Thoracic aorta (tissue), 2 donors: ENCODE measurements at places on chromosomes 6 and 20.
A peak's percentile ranks its signal among the peaks of the same experiment; 100 is the strongest.

GRCh38 chr6:139439349-139439748, 64.9 kb upstream of the CITED2 start:
- no peaks in the 10 kb centered on the region for H3K27me3 ChIP-seq
- no peak overlapping the region for H3K27ac ChIP-seq
- no peaks in the 10 kb centered on the region for H3K4me1 ChIP-seq
- no peaks in the 10 kb centered on the region for H3K36me3 ChIP-seq

- H3K27ac ChIP-seq = no peak overlapping the region
- DNase-seq = no peak
- no peaks in the 10 kb centered on the region for H3K27me3 ChIP-seq
- no peak overlapping the region for H3K4me3 ChIP-seq
- no peaks in the 10 kb centered on the region for H3K4me1 ChIP-seq
- peaks cover 31% of the 10 kb centered on the region for H3K36me3 ChIP-seq
These were observed 14.2 kb downstream of the RRP36 start for GRCh38 chr6:43035495-43036194.

GRCh38 chr6:18076231-18076630, 46.2 kb downstream of the NHLRC1 start:
- H3K27me3 ChIP-seq = no peaks in the 10 kb centered on the region
- no peak overlapping the region for H3K4me3 ChIP-seq
- no peaks in the 10 kb centered on the region for H3K4me1 ChIP-seq
- H3K36me3 ChIP-seq = no peaks in the 10 kb centered on the region
- no peak overlapping the region for H3K27ac ChIP-seq

DNA sequence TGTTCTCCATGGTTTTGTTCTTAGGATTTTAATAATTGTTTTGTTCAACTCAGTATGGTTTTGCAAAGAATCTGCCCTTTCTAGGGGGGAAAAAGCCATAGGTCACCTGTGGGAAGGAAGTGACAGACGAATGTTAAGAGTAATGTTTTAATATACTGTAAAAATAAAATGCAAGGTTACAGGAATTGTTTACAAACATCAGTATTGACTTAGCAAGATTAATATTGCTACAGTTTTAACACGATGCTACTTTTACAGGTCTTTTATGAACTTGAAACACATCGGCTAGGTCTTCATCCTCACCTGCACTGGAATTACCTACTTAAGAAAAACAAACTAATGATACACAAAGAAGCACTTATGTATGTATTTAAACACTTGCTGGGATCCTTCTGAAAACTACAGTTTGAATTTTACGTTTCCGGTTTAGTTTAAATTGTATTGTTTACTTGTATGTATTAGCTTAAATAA, 1.7 kb upstream of the NKX2-4 start:
- H3K27me3 ChIP-seq = peaks cover 39% of the 10 kb centered on the region
- no peak overlapping the region for H3K27ac ChIP-seq
- DNase-seq = no peak
- no peaks in the 10 kb centered on the region for H3K36me3 ChIP-seq
- no peak overlapping the region for H3K4me3 ChIP-seq
- H3K4me1 ChIP-seq = no peaks in the 10 kb centered on the region

GRCh38 chr20:60138256-60139220, 180.3 kb downstream of the CDH26 start:
- no peak for DNase-seq
- no peaks in the 10 kb centered on the region for H3K27me3 ChIP-seq
- H3K4me1 ChIP-seq = no peaks in the 10 kb centered on the region
- H3K36me3 ChIP-seq = no peaks in the 10 kb centered on the region

DNA sequence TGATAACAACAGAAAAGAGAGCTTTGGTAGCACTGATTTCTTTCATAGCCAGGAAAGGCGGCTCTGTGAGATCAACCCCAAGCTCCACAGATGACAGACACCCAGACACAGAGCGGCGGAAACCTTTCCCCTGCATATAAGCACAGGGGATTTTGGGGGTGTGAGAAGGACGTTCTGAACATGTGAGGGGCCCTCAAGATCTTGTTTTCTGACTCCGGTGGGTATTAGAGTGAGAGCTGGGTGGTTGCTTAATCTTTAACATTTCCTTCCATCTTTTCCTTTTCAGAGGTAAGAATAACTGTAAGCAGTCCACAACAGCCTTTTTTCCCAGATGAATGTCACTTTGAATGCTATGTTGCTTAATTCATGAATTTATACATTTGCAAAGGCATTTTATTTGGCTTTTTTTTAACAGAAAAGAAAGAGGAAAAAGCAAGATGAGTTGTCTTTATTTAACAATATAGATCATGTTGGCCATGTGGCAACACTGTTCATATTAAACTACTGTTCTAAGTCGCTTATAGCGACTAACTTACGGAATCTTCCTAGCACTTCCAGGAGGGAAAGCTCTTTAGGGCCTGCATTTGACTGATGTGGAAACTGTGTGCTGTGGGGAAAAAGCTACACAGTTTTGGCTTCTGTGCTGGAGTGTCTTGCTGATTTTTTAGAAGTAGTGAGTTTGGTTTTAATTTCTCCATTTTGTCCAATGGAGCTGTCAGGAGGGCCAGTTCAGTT, 80.5 kb upstream of the NAA20 start:
- no peaks in the 10 kb centered on the region for H3K27me3 ChIP-seq
- H3K4me1 ChIP-seq = peaks cover 17% of the 10 kb centered on the region
- H3K4me3 ChIP-seq = peak overlapping the region; percentile 45
- peaks cover 11% of the 10 kb centered on the region for H3K36me3 ChIP-seq

- H3K36me3 ChIP-seq = peaks cover 22% of the 10 kb centered on the region
- no peak overlapping the region for H3K27ac ChIP-seq
- no peak overlapping the region for H3K4me3 ChIP-seq
- H3K4me1 ChIP-seq = no peaks in the 10 kb centered on the region
- no peak for DNase-seq
- no peaks in the 10 kb centered on the region for H3K27me3 ChIP-seq
These were observed 59.3 kb downstream of the SHPRH start for GRCh38 chr6:145904868-145905267.

GRCh38 chr6:39707962-39708683, 17.1 kb downstream of the KIF6 start:
- no peak overlapping the region for H3K4me3 ChIP-seq
- H3K36me3 ChIP-seq = no peaks in the 10 kb centered on the region
- no peak overlapping the region for H3K27ac ChIP-seq
- no peaks in the 10 kb centered on the region for H3K27me3 ChIP-seq

- no peaks in the 10 kb centered on the region for H3K27me3 ChIP-seq
- H3K4me1 ChIP-seq = peaks cover 5% of the 10 kb centered on the region
- no peak overlapping the region for H3K4me3 ChIP-seq
These were observed 1.6 kb upstream of the CEBPB start for GRCh38 chr20:50188879-50189680.

DNA sequence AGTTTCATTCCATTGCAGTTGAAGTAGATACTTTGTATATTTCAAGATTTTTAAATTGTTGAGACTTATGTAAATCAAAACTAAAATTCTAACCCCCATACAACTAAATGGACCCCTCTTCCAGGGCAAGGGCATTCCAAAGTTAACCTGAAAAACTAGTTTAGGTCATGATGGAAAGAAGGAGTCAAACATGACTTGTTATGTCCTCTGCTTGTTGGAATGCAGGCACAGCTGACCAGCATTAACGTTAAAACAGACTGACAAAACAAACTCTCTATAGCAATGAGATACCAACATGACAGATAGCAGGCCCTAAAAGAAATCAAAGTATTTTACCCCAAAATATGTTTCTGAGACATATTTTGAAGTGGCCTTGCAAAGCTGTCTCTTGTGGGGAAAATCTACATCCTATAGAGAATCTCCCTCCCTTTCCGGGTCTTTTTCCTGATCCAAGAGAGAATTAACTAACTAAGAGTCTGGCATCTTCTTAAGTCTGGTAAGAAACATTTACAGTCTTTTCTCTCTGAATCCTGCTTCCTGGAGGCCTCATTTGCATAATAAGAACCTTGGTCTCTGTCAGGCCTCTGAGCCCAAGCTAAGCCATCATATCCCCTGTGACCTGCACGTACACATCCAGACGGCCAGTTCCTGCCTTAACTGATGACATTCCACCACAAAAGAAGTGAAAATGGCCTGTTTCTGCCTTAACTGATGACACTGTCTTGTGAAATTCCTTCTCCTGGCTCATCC, 124.3 kb upstream of the ATXN1 start:
- H3K36me3 ChIP-seq = no peaks in the 10 kb centered on the region
- H3K27me3 ChIP-seq = no peaks in the 10 kb centered on the region
- no peak for DNase-seq
- H3K27ac ChIP-seq = no peak overlapping the region
- no peak overlapping the region for H3K4me3 ChIP-seq

GRCh38 chr6:69392745-69393144, 404.1 kb downstream of the LMBRD1 start:
- no peak overlapping the region for H3K4me3 ChIP-seq
- H3K4me1 ChIP-seq = no peaks in the 10 kb centered on the region
- H3K27ac ChIP-seq = no peak overlapping the region
- no peak for DNase-seq
- H3K36me3 ChIP-seq = no peaks in the 10 kb centered on the region
- H3K27me3 ChIP-seq = no peaks in the 10 kb centered on the region

GRCh38 chr20:64045346-64046011, 4.0 kb downstream of the SOX18 start:
- H3K36me3 ChIP-seq = no peaks in the 10 kb centered on the region
- no peak overlapping the region for H3K4me3 ChIP-seq
- no peak overlapping the region for H3K27ac ChIP-seq
- H3K27me3 ChIP-seq = no peaks in the 10 kb centered on the region
- no peak for DNase-seq
